Esophagus squamous epithelium (tissue), 5 donors: ENCODE measurements at places on chromosomes 6 and 20.

- no peak for DNase-seq
Observed at GRCh38 chr20:34246126-34246626, 5.0 kb downstream of the ASIP start.

GRCh38 chr6:15948930-15949900, 179.7 kb upstream of the MYLIP start:
- no peak for DNase-seq

DNA sequence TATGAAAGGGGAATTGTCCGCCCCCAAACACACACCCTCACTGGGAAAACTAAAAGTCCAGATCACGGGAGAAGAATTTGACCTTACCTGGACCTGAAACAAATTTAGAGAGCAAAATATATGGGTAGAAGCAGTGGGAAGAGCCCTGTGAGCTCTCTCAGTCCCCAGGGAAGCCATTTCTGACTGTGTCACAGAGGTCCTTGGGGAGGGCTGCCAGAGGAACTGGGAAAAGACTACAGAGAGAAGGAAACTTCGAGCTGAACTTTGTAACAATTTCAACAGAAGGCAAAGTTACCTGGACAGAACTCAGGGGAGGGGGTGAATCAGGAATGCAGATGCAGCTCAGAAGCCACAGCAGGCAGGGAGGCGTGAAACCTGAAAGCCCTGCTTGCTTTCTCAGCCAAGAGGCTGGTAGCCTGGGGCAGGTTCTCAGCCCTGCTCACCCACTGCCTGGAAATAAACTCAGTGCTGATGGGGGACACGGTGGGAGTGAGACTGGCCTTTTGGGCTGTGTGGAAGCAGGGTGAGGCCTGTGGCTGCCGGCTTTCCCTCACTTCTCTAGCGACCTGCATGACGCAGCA, 163.8 kb downstream of the TMEM200A start:
- DNase-seq, result no peak

DNA sequence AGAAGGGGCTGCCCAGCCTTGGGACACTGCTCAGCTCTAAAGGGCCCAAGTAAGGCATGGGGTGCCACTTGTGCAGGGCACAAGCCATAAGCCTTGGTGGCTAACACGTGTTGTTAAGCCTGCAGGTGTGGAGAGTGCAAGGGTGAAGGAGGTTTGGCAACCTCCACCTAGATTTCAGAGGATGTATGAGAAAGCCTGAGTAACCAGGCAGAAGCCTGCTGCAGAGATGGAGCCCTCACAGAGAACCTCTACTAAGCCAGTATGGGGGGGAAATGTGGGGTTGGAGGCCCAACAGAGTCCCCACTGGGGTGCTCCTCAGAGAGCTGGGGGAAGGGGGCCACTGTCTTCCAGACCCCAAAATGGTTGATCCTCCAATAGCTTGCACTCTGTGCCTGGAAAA, 32.6 kb downstream of the SERINC1 start:
- DNase-seq, result no peak

GRCh38 chr20:44022464-44022863, 107.8 kb downstream of the TOX2 start:
- no peak for DNase-seq

DNA sequence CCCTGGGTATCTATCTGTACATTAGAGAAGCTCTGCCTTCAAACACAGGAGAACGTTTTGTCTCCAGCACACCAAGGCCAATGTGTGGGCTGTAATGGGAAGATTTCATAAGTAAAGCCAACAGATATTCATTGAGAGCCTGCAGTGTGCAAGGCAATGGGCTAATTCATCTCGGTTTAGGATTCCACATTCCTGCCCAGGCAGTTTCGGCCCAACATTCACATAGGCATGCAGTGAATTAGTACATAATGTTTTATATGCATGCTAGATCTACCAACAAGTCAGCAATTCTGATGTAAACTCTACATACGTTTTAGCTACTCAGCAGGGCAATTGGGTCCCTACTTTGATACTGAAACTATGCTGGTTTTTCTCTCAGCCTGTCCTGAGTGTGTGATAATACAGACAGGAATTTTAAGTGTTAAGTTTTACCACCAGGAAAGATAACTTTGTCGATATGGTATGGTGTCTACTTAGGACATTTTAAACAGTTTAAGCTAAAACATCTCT, 46.9 kb upstream of the NAA20 start:
- no peak for DNase-seq

- DNase-seq, result no peak
Observed at GRCh38 chr20:21378259-21378658, 19.1 kb downstream of the NKX2-4 start.

DNA sequence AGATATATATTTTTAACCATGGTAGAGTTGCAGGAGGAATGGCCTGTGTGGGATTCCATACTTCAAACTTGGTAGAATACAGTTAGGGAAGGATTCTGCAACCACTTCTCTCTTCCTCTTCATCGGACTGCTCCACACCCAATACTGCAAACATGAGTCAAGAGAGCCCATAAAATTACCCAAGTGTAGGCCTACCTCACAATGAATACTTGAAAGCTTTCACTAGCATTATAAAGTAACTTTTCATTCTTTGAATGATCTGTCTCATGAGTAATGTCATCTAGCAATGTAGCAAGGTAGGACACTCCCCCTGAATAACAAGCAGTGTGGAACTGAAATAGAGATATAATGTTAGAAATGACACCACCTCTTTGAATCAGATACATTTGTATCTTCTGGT, 79.4 kb downstream of the FOXC1 start:
- DNase-seq, result no peak

DNA sequence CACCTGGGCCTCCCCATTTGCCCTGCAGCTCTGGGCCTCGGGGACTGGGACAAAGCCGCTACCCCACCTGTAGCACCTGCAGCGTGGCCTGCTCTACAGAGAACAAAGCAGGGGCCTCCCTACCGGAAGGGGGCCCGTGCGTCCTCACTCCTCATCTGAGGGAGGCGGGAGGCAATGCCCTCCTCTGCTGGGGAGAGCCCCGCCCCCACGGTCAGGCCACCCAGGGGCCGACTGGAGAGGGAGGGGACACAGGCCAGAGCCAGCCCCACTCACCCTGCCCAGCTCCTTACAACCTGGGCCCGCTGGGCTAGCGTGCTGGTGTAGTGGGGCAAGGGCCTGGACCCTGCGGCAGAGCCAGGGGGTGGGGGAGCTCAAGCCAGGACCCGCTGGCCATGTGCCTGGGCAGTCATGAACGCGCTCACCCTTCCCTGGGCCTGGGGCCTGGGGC, 8.0 kb downstream of the LAMA5 start:
- no peak for DNase-seq

- DNase-seq, result no peak
Observed at GRCh38 chr20:57004416-57004815, 262.0 kb downstream of the BMP7 start.

GRCh38 chr6:44020148-44020547, 107.1 kb downstream of the MRPL14 start:
- no peak for DNase-seq

- DNase-seq, result no peak
Observed at GRCh38 chr6:109713097-109713496, 22.0 kb downstream of the FIG4 start.

DNA sequence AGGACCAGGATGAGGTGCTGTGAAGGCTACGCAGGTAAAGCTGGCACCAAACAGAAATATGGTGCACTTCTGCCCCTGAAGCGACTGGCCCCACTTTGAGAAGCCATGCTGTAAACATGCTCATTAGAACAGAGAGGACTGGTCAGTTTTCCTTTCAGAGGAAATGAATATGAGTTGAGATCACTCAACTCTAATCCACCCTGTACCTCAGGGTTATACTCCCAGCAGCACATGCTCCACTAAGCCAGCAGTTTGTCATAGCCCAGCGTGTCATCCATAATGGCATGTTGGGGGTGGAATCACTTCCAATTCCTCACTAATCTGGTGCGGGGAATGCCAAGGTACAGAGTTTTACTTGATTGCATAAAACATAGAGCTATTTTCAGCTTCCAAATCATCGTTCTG, 98.1 kb downstream of the HIVEP2 start:
- DNase-seq, result no peak
